ENCODE measurements at places on chromosomes 1 and 21.

GRCh38 chr1:85570446-85571180 is 9.9 kb upstream of the CCN1 start:
- DNase-seq, result no peak

DNA sequence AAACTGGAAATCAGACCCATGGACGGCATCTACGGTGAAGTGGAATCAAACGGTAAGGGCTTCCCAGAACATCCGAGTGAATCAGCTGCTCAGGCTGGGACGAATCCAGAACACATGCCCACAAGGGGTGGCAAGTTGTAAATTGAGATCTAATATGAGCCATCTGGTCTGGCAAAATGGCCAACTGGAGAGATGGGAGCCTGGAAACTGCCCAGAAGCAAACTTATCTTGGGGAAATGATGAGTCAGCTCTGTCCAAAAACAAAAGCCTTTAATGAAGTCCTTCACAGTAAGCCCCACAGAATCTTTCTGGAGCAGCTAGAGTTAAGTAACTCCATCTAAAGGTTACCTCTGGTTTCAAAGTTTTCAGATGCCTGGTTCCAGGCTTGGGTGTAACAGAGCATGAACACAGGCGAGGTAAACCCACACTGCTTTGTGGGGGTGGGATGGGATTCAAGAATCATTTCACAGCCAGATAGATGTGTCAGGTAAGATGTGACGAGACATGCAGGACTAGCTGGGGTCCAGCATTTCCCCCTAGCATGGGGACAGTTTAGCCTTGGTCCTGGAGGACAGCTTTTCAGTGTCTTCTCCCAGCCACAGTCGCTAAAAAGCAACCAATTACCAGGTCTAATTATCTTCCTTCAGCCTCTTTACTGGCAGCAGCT is 10.5 kb upstream of the SRP9 start:
- DNase-seq, result no peak

- no peak for DNase-seq
Measured at GRCh38 chr1:154867841-154868605, 2.1 kb downstream of the KCNN3 start.

DNA sequence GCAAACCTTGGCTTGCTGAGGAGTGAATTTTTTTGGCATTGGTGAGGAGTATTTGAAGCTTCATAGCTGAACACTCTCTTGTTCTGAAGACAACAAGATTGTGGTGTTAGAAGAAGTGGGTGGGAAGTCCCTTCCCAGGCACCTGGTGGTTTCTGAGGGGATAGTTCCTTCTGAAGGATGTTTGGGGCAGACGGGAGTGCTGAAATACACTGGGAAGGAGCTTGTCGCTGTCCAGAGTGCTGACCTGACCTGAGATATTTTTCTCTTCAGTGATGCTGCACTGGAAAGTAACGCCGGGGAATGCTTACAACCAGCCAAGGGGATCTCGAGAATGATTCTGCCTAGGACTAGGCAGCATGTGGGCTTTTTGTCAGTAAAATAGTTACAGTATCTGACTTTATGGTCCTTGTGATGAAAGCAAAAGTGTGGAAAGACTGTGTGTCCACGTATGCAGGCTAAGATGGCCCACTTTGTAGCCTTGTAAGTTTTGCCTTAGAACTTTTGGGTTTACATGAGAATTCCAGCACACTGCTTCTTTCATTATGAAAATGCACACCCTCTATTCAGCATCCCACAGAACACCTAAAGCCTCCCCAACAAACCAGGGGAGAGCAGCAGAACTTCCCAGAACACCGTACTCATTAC is 33.1 kb upstream of the NFASC start:
- DNase-seq, result no peak

DNA sequence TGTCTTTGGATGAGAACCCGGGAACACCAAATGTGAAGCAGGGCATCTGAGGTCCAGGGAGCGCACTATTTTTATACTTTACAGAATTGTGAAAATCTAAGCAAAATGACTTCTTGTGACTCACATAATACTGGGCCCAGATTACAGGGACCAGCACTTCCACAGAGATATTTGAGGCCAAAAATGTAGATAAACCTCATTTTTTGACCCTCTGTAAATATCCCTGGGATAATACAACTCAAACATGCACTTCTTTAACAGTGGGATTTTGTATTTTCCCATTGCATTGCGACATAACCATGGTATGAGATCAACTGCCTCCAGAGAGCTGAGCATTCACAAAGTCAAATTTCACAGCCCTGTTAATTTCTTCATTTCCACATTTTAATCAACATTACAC is 289.4 kb upstream of the ADGRL4 start:
- no peak for DNase-seq
